ENCODE measurements at places on chromosomes 3 and 15.
A peak's percentile ranks its signal among the peaks of the same experiment; 100 is the strongest.

DNA sequence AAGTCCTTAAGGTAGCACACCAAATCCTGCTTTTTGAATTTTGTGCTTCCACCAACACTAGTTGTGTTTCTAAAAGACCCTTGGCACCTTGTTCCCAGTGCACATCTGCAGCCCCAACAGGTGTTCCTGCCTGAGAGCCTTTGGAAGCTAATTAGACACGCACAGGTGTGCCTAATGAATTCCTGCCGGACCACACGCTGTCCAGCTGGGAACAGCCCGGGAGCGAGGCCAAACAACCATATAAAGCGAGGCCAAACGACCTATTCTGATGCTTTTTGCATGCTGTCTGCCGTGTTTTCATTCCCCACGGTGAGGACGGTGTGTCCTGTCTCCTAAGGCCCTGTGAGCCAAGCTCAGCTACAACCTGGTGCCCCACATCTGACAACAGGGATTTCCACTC, 99.5 kb downstream of the ATG7 start:
- DNase-seq: no peak

DNA sequence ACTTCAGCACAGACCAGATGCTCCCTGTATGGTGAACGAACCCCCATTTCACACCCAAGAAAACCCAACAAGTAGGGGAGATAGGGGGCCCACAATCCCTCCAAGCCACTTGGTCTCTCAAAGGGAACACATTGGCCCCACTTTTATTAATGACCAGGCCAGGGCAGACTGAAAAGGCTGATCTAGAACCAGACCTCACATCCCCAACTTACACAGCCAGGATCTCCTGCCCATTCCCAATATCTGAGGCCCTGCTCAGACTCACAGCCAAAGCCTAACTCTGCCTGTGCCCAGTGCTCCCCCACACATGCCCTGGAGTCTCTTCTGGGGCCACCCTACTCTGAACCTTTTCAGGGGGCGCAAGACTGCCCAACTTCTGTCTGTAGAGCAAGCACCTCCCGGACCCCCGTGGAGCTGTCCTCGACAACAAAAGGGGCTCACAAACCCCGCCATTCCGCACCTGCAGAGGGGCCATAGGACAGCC, 1.8 kb downstream of the PLXNB1 start:
- no peak for DNase-seq

DNA sequence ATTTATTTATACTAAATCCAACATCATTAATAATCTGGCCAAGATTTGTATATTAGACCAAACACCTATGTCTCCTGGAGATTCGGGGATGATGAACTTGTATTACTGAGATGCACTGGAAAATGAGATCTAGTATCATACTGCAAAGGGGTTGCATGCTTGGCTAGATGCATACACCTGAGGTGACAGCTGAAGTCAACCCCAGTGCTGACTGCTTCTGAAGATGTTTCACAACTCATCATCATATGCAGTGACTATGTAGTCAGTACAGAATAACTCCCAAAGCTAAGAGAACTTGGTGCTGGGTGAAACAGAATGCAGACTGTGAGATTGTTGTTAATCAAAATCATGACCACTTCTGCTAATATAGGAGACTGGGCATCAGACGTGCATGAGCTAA, 1114.2 kb downstream of the NSUN3 start:
- no peak for DNase-seq

- DNase-seq: no peak
Measured at GRCh38 chr15:70053716-70054229, 43.9 kb downstream of the TLE3 start.

DNA sequence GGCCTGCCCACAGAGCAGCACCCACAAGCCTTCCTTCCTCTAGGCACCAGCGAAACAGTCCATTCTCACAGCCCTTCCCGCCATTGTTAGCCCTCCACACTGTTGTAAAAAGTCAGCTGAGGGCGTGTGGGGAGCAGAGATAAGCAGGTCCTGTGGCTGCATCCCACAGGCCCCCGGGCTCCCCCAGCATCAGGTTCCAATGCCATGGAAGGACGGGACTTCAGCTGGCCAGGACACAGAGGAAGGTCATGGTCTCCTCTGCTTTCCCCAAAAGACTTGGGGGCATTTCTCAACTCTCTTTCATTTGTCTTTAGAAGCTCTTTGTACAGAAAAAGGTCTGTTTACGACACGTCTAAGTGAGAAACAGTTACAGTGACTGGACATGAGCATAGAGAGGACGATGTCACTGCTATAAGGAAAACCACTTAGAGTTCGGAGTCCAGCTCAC, 85.2 kb upstream of the HERC1 start:
- DNase-seq: no peak

GRCh38 chr3:151403246-151403645, 18.7 kb upstream of the P2RY12 start:
- DNase-seq: no peak

DNA sequence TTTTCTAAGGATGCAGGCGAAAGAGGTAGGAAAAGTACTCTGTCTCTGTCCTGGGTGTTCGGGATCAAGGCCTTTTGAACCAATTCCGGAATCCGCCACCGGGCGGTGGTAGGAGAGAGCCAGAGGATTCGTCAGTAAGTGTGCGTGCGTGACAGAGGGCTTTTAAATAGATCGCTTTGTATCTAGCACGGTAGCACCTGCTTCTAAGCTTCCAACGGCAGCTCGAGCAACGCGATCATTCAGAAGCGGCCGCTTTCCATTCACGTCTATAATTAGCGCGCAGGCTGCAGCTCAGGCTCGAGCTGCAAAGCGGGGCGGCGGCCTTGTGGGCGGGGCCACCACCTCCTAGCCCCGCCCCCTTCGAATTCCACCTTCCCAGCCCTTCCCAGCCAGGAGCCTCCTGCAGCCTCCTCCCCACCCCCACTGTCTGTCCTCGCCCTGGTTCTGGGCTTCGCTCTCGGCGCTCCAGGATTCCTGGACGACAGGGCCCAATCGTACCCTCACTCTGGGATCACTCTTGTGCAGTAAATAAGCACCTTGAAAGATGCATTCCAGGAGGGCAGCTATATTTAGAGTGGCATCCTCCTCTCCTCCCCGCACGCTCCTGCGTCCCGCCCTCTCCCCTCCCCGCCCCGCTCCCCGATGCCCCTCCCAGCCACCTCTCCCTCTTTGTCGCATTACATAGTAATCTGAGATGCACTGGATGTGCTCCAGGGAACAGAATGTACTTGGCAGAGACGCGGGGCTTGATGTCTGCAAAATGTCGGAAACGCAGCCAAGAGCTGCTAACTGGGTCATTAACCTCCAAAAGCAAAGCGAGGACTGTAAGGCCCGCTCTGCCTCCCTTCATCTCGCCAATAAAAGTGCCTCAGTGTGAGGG, 224.1 kb upstream of the TPRG1 start:
- DNase-seq: peak; percentile 81

GRCh38 chr3:181454451-181455027, 257.2 kb upstream of the SOX2 start:
- no peak for DNase-seq

DNA sequence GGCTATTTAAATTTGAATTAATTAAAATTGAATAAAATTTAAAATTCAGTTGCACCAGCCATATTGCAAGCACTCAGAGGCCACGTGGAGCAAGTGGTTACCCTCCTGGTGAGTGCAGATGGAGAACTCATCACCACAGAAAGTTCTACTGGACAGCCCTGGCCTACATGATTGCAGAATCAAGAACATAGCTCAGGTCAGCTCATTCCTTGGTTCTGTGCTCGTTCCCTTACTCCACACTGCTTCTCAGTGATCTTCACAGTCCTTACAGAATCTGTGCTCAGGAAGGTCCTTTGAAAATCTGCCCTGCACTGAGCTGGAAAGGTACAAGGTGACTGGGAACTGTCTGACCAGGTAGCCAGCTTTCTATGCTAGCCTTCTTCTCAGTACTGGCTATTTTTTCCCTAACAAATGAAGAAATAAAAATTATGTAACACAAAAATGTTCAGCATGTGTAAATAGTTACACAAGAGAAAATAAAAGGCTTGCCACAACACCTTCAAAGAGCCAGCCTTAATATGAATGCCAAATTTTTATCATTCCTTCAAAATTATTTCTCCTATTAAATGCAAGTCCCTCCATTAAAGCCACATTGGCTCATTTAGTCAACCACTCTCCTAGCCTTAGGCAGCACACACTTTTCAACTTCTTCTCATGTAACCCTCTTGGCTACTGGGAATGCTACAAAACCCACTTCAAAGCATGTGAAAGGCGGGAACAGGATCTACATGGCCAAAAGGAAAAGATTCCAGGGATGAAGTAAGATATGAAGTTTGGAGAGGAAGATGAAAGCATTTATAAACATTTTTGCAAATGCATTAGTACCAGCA, 326.4 kb upstream of the WNT5A start:
- no peak for DNase-seq

GRCh38 chr15:72227192-72227586, 3.8 kb downstream of the PKM start:
- no peak for DNase-seq

DNA sequence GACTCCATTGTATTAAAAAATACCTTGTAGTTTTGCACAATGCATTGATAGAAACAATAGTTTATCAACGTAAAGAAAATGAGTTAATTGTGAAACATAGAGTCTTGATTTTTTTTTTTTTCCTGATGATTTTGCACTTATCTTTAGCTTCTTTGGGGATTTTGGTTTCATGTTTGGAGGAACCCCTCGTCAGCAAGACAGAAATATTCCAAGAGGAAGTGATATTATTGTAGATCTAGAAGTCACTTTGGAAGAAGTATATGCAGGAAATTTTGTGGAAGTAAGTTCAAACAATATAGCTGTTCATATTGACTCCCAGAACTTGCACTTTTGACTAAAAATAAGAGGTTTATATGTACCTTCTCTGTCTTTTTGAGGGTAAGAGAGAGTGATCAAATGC, 7.0 kb downstream of the DNAJB11 start:
- no peak for DNase-seq

GRCh38 chr3:194575484-194576210, 57.6 kb downstream of the TMEM44 start:
- DNase-seq: no peak

- no peak for DNase-seq
Measured at GRCh38 chr3:66675366-66675765, 174.5 kb upstream of the LRIG1 start.

DNA sequence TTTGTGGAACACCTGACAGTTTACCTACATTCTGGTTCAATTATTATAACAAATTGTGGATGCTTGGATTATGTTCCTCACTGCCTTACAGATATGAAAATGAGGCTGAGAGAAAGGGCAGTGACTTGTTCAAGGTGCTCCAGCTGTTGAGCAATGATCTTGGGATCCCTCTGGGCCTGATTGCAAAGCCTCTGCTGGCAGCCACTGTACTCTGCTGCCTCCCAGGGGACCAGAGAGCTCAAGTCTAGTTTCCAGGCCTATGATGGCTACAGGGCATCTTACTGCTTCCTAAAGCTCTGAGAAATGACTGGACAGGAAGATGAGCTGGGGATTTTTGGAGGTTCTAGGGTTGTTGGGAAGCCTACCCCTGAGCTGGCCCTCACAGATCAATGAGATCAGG, 2.3 kb upstream of the SHC4 start:
- no peak for DNase-seq

DNA sequence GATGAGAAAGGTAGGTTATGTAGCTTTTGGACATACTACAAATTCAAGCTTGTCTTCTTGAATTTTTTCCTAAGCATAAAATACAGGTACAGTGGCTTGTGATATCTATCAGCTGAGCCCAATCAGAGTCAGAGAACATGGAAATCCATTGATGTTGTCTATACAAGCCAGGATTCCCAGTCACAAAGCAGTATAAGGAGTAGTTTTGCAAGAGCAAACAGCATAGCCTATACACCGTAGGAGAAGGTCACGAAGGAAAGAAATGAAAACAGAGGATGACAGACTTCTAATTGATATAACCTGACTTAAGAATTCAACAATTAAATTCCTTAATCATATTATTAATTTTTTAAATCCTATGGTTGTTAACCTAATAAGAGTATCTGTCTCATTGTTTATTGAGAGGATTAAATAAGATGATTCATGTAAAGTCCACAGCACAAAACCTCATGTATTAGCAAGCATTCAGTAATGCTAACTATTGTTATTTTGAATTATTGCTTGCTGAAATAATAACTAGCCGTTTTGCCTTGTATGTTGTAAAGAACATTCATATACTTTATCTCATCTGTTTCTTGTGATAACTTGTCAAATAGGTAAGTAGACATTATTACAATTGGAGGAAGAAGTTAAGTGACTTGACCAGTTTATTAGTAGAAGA, 276.6 kb upstream of the ZPLD1 start:
- no peak for DNase-seq

DNA sequence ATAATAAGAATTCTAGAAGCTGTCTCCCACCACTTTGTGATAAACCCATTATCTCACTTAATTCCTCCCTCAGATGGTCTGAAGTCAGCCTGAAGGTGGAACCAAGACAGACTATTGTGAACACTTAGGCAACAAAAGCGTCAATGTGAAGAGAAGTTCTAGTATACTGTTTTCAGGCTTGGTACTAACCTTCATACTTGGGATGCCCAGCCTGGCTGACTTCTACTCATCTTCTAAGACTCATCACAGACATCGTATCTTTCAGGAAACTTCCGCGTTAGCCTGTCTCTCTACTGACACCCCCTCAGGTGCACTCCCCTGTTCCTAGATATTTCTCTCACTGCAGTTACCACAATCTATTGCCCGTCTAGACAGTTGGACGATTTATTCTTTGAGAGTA, 201.2 kb downstream of the SATB1 start:
- DNase-seq: no peak

DNA sequence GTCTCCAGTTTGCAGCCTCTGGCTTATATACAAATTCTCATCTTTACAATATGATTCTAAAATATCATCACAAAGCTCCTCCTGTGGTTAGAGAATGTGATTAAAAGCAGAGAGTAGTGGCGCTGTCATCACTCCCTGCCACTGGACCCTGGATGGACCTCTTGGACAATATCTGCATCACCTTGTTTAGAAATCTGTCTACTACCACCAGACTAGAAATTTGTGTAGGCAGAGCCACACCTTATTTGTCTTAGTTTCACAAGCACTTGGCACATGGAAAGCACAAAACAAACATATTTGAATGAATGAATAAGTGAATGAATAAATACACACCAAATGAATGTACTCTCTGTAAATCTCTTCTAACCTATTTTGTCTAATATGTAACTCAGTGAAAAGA, 68.1 kb downstream of the IMPG2 start:
- no peak for DNase-seq

DNA sequence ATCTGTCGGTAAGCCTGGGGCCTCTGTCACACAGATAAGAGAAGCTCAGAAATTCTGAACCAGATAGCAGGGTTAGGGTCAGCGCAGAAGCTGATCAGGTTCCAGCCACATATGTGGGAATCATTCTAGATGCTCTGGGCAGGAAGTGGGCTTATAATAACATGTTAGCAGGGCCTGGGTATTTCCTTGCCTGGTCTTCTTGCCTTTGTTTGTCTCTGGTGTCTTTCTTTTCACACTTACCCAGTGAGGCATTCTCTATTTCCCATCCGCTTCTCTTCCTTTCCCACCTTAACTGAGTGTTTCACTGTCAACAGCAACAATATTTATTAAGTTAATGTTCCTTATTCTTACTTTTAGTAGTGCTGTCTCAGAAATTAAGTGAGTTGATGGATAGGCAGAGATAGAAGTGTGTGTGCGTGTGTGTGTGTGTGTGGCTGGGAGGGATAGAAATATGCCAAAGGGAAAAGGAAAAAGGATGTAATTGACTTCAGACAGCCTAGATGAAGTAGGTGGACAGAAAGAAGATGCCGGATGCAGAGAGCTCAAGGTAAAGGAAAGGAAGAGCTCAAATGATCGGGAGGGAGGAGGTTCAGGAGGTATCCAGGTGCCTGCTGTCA, 2.0 kb downstream of the PLA1A start:
- DNase-seq: no peak

- no peak for DNase-seq
Measured at GRCh38 chr15:29822684-29823459, 604 bp upstream of the TJP1 start.
